ENCODE measurements at places on chromosomes 4 and X. TPM values are rescaled to one million over a fixed set of nuclear protein-coding genes. Genes with fewer than 3 reads are reported as not detected.

The FAM236A gene
- not detected for total RNA-seq

The HSFX1 gene
- total RNA-seq, result 0.32 TPM

The CWH43 gene
- 0.66 TPM for total RNA-seq

The CT45A5 gene
- not detected for total RNA-seq

GRCh38 chrX:12443534-12444098, 305.3 kb downstream of the FRMPD4 start:
- no peaks in the 10 kb centered on the region for H3K27me3 ChIP-seq
- no peaks in the 10 kb centered on the region for H3K36me3 ChIP-seq
- H3K4me1 ChIP-seq, result no peaks in the 10 kb centered on the region
- no peak overlapping the region for H3K4me3 ChIP-seq
- no peak for DNase-seq

The MAP3K15 gene
- total RNA-seq, result not detected

- no peaks in the 10 kb centered on the region for H3K36me3 ChIP-seq
- no peaks in the 10 kb centered on the region for H3K27me3 ChIP-seq
Observed at GRCh38 chr4:57065730-57066482, 44.3 kb downstream of the IGFBP7 start.

DNA sequence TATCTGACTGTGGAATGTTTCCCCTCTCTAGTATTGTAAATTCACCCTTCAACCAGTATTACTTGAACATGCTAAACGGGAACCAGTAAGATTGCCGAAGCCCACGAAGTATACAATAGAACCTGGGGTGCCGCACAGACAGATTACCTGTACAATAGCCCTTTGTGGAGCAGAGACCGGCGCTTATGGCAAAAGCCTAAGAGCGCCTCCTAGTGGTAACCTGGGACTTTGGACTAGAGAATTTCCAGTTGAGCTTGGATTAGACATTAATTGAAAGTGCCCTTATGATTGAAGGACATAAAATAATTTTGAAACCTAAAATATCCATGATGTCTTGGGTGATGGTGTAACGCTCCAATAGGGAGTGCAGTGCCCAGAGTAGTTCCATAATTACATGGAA, 14.1 kb downstream of the ZNF157 start:
- no peaks in the 10 kb centered on the region for H3K36me3 ChIP-seq
- no peak overlapping the region for H3K4me3 ChIP-seq
- H3K27ac ChIP-seq, result no peak overlapping the region

DNA sequence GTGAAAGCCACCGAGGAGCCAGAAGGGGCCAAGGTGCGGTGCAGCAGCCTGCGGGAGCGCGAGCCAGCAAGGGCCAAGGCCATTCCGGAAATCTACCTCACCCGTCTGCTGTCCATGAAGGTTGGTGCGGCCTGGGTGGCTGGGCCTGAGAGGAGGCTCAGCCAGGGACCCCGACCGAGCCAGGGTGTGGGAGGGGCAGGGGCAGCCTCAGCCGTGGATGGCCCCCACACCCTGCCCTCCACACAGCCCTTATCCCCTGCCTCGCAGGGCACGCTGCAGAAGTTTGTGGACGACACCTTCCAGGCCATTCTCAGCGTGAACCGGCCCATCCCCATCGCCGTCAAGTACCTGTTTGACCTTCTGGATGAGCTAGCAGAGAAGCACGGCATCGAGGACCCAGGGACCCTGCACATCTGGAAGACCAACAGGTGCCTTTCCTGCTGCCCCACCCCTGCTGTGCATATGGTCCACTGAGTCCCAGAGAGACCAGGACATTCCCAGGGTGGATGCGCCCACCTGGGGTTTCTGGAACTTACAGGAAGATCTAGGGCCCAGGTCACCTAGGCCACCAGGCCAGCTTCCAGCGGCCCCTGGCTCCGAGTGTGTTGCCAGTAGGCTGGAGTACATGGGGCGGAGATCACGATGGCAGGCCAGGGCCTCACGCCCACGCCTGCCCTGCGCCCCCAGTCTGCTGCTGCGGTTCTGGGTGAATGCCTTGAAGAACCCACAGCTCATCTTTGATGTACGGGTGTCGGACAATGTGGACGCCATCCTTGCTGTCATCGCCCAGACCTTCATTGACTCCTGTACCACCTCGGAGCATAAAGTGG, 3.4 kb upstream of the SRPK3 start:
- DNase-seq, result no peak
- no peak overlapping the region for H3K4me3 ChIP-seq
- peaks cover 60% of the 10 kb centered on the region for H3K27me3 ChIP-seq
- H3K36me3 ChIP-seq, result no peaks in the 10 kb centered on the region
- no peaks in the 10 kb centered on the region for H3K4me1 ChIP-seq

- no peaks in the 10 kb centered on the region for H3K36me3 ChIP-seq
- no peaks in the 10 kb centered on the region for H3K4me1 ChIP-seq
- no peak overlapping the region for H3K27ac ChIP-seq
- H3K4me3 ChIP-seq, result no peak overlapping the region
- no peaks in the 10 kb centered on the region for H3K27me3 ChIP-seq
Observed at GRCh38 chr4:73383452-73383851, 20.6 kb upstream of the ALB start.

GRCh38 chrX:141879616-141880015, 24.1 kb upstream of the MAGEC1 start:
- H3K27me3 ChIP-seq, result peaks cover 25% of the 10 kb centered on the region
- H3K36me3 ChIP-seq, result no peaks in the 10 kb centered on the region
- DNase-seq, result no peak
- H3K27ac ChIP-seq, result no peak overlapping the region

DNA sequence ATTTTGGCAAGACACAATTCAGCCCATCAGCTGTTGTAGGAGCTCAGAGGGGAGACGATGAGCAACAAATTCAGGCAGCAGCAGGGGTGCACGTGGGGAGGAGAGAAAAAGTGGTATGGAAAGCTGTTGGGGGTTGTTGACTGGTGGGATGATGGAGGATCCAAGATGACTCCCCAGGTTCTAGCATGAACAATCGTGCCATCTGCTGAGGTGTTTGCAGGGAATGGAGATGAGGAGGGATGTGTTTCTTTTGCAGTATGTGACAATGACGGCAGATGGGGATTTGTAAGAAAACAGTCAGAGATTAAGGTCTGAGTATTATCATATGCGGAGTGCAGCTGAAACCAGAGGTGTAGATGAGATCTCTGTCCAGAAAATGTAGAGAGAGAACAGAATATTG, 63.3 kb downstream of the SEL1L3 start:
- no peaks in the 10 kb centered on the region for H3K4me1 ChIP-seq
- H3K27me3 ChIP-seq, result no peaks in the 10 kb centered on the region
- H3K36me3 ChIP-seq, result no peaks in the 10 kb centered on the region
- no peak overlapping the region for H3K27ac ChIP-seq

DNA sequence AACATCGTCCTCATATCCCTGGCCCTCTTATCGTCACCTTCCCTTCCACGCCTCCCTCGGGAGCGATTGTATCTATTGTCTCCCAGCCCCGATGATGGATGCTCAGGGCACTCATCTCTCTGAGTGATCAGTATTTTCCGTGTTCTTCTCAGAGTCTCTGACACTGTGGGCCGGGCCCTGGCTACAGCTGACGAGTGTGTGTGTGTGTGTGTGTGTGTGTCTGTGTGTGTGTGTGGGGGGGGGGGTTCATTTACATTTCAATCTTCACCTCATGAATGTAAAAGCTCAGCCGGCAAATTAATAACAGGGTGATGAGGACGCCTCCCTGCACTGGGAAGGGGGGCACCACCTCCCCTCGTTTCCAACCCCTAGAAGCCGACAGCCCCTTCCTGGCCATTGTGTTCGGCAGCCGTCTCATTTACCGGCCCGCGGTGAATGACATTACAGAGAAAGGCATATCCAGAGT, 159.5 kb downstream of the SHOX start:
- no peak for DNase-seq
- no peaks in the 10 kb centered on the region for H3K36me3 ChIP-seq
- H3K27ac ChIP-seq, result no peak overlapping the region
- H3K27me3 ChIP-seq, result peaks cover 30% of the 10 kb centered on the region
- no peak overlapping the region for H3K4me3 ChIP-seq

DNA sequence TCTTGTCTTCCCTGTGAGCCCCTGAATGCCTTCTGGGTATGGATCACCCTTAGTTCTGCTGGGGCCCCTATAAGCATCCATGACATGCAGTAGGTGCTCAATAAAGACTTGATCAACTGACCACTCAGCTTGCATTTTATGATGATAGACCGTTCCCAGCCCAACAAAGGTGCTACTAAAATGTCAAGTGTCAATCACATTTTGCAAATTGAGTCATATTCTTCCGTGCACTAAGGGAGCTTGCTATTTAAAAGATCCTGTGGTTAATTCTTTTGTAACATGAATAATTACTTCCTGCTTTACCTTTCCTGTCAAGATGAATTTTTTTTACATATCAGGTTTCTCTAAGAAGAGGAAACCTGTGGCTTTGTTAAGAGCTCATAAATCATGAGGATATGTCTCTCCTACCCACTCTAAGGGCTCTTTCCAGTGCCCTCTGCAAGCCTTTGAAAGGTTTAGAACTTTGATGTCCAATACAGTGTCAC, 47.6 kb downstream of the SH3KBP1 start:
- peaks cover 20% of the 10 kb centered on the region for H3K27me3 ChIP-seq
- no peak overlapping the region for H3K27ac ChIP-seq
- DNase-seq, result no peak
- no peaks in the 10 kb centered on the region for H3K4me1 ChIP-seq
- H3K36me3 ChIP-seq, result no peaks in the 10 kb centered on the region

The MMAA gene
- 4.2 TPM for total RNA-seq

- H3K27ac ChIP-seq, result no peak overlapping the region
- no peak for DNase-seq
- no peak overlapping the region for H3K4me3 ChIP-seq
- H3K36me3 ChIP-seq, result no peaks in the 10 kb centered on the region
- no peaks in the 10 kb centered on the region for H3K27me3 ChIP-seq
Observed at GRCh38 chr4:182113779-182114178, 129.4 kb upstream of the TENM3 start.

- no peak for DNase-seq
- no peak overlapping the region for H3K4me3 ChIP-seq
- H3K27me3 ChIP-seq, result peaks cover 33% of the 10 kb centered on the region
- H3K4me1 ChIP-seq, result no peaks in the 10 kb centered on the region
- H3K36me3 ChIP-seq, result no peaks in the 10 kb centered on the region
Observed at GRCh38 chrX:54030329-54030728, 13.9 kb downstream of the PHF8 start.

The STS gene
- 9.8 TPM for total RNA-seq

- no peak overlapping the region for H3K4me3 ChIP-seq
- no peaks in the 10 kb centered on the region for H3K27me3 ChIP-seq
- H3K4me1 ChIP-seq, result no peaks in the 10 kb centered on the region
- DNase-seq, result no peak
- no peak overlapping the region for H3K27ac ChIP-seq
Observed at GRCh38 chrX:17369309-17369708, 5.7 kb upstream of the NHS start.

GRCh38 chr4:14767142-14767541, 235.1 kb upstream of the CPEB2 start:
- no peaks in the 10 kb centered on the region for H3K4me1 ChIP-seq
- no peak for DNase-seq
- no peak overlapping the region for H3K27ac ChIP-seq
- H3K27me3 ChIP-seq, result no peaks in the 10 kb centered on the region

GRCh38 chr4:2432991-2433530, 14.3 kb downstream of the CFAP99 start:
- no peaks in the 10 kb centered on the region for H3K27me3 ChIP-seq
- no peak overlapping the region for H3K27ac ChIP-seq
- no peaks in the 10 kb centered on the region for H3K36me3 ChIP-seq
- H3K4me3 ChIP-seq, result no peak overlapping the region

- no peaks in the 10 kb centered on the region for H3K4me1 ChIP-seq
- no peaks in the 10 kb centered on the region for H3K27me3 ChIP-seq
- no peak for DNase-seq
- no peak overlapping the region for H3K27ac ChIP-seq
- H3K4me3 ChIP-seq, result no peak overlapping the region
Observed at GRCh38 chrX:37785569-37785968, 5.7 kb downstream of the CYBB start.

The DGAT2L6 gene
- total RNA-seq, result not detected

- H3K27me3 ChIP-seq, result no peaks in the 10 kb centered on the region
- no peak overlapping the region for H3K27ac ChIP-seq
- no peaks in the 10 kb centered on the region for H3K4me1 ChIP-seq
Observed at GRCh38 chr4:15042529-15043167, 40.4 kb downstream of the CPEB2 start.

DNA sequence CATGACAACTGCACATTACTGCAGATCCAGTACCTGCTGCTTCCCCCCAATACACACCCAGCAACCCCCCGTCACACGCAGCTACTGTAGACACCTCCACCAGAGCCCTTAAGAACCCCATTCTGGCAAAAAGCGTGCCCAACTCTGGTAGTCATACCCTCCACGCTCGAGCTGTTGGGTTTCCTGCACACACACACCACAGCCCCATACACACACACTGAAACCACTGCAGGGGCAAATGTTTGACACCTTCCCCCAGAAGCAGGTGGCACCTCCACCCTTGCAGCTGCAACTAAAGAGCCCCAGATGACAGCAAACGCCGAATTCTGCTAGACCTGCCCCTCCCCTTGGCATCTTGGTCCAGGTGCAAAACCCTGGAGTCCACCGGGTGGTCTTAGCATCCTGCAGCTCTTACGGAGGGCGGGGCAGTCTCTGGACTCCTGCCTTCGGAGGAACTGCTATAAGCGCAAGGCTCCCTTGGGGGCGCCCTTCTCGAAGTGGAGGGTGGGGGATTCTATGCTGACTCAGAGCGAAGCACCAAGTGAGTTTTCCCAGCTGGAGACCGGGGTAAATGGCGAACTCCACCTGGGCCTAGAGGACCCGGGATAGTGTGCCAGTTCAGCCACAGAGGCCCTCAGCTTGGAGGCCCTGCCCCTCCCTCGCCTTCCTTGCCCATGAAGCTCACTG, 1.5 kb downstream of the FRMPD3 start:
- H3K4me3 ChIP-seq, result no peak overlapping the region
- H3K36me3 ChIP-seq, result no peaks in the 10 kb centered on the region
- peaks cover 93% of the 10 kb centered on the region for H3K27me3 ChIP-seq
- no peaks in the 10 kb centered on the region for H3K4me1 ChIP-seq

The GPR173 gene
- 2.3 TPM for total RNA-seq

GRCh38 chrX:12770440-12770839, 20.8 kb upstream of the PRPS2 start:
- no peaks in the 10 kb centered on the region for H3K4me1 ChIP-seq
- no peaks in the 10 kb centered on the region for H3K36me3 ChIP-seq
- DNase-seq, result no peak
- no peak overlapping the region for H3K4me3 ChIP-seq
- H3K27ac ChIP-seq, result no peak overlapping the region

The IL2 gene
- not detected for total RNA-seq

- no peak for DNase-seq
- H3K27ac ChIP-seq, result no peak overlapping the region
Observed at GRCh38 chr4:173516621-173517524, 13.2 kb downstream of the HAND2 start.

The ZFP92 gene
- total RNA-seq, result 1.6 TPM
